ENCODE measurements at places on chromosomes 13 and 19.

GRCh38 chr19:52622261-52622660 lies 15.9 kb downstream of the ZNF83 start:
- DNase-seq, result no peak

GRCh38 chr13:98508685-98509084 lies 68.2 kb downstream of the STK24 start:
- no peak for DNase-seq

GRCh38 chr19:19597809-19598306 lies 20.6 kb downstream of the PBX4 start:
- no peak for DNase-seq

DNA sequence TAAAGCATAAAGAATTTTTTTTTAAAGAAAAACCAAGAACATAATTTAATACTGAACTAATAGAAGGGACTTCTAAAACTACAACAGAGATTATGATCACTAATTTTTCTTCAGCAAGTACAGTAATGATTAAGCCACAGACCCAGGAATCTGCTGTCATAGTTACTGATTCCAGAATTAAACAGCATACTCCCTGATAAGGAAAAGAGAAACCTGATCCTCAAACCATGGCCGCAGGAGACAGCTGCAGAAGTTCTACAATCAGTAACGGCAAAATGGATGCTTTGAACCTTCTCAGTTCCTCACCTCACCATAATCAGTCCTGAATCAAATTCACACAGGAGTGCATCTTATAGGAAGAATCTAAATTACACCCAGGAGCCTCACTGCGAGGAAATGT lies 939.0 kb upstream of the SLITRK1 start:
- peak; percentile 40 for DNase-seq

GRCh38 chr13:106499896-106500295 lies 35.6 kb downstream of the EFNB2 start:
- DNase-seq, result no peak

GRCh38 chr13:57933606-57934005 lies 302.1 kb downstream of the PCDH17 start:
- DNase-seq, result no peak

DNA sequence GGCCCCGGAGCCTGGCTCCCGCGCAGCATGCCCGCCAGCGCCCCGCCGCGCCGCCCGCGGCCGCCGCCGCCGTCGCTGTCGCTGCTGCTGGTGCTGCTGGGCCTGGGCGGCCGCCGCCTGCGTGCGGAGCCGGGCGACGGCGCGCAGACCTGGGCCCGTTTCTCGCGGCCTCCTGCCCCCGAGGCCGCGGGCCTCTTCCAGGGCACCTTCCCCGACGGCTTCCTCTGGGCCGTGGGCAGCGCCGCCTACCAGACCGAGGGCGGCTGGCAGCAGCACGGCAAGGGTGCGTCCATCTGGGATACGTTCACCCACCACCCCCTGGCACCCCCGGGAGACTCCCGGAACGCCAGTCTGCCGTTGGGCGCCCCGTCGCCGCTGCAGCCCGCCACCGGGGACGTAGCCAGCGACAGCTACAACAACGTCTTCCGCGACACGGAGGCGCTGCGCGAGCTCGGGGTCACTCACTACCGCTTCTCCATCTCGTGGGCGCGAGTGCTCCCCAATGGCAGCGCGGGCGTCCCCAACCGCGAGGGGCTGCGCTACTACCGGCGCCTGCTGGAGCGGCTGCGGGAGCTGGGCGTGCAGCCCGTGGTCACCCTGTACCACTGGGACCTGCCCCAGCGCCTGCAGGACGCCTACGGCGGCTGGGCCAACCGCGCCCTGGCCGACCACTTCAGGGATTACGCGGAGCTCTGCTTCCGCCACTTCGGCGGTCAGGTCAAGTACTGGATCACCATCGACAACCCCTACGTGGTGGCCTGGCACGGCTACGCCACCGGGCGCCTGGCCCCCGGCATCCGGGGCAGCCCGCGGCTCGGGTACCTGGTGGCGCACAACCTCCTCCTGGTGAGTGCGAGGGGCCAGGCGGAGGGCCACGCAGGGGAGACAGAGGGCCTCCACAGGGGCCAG lies at the start of gene KL:
KL (plus strand) TSS at position 10 of the 909 bp plus-strand sequence; CDS start at position 28, 18 bp downstream.
- peak; percentile 36 for DNase-seq

- no peak for DNase-seq
These were observed 145.6 kb upstream of the FRY start for GRCh38 chr13:31885994-31886393.

DNA sequence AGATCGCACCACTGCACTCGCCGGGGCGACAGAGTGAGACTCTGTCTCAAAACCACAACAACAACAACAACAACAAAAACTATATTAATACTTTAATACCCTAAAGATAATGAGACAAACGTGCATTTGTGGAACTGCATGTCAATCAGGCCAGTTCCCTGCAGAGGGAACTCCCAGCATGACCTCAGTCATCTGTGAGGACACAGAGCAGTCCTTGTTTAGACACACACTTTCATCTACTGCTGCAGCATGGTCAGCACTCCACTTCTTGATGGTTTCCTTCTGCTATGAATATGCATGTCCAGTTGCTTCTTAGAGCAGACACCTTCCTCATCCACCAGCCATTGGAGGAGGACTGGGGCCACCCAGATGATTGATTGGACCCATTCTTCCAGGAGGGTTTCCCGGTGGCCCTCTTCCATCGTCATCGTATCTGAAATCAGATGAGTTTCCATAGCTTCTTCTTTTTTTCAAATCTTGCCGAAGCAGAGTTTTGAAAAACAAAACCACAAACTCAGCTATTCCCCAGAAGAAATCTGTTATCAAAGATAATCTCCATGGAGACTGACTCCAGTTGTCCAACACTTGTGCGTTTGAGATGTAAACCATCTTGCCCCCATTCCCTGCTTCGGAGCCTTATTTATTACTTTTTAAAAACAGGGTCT lies 26.5 kb downstream of the ZNF607 start:
- DNase-seq, result no peak

DNA sequence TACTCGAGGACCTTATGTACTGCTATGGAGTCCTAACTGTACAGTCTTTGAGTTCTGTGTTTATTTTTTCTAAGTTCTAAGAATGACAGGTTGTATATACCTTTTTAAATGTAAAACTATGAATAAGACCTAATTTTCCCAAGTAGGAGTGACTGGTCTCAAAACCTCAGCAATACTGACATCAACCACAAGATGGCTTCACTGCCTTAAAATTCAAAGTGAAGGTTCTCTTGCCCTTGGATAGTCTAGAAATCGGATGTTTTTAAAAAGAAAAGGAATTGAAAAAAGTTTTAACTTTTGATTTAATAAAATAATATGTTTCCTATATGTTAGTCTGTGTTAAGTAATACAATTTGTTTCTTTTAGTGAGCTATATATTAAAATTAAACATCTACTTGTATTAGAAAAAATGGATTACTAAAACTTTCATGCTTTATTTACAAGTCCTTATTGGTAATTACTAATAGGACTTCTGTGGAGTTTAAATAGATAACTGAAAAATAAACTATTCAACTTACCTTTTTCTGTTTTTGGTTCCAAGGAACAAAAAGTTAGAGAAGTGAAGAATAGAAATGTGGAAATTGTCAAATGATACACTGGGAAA lies 52.0 kb downstream of the TDRD3 start:
- peak; percentile 30 for DNase-seq

Data from HEK293T (cell line).